CD4-positive, alpha-beta T cell (primary cell): ENCODE measurements at places on chromosomes 2 and 18. TPM values are rescaled to one million over a fixed set of nuclear protein-coding genes. Genes with fewer than 3 reads are reported as not detected.

Gene CXCR4
- 1,661 TPM for total RNA-seq

DNA sequence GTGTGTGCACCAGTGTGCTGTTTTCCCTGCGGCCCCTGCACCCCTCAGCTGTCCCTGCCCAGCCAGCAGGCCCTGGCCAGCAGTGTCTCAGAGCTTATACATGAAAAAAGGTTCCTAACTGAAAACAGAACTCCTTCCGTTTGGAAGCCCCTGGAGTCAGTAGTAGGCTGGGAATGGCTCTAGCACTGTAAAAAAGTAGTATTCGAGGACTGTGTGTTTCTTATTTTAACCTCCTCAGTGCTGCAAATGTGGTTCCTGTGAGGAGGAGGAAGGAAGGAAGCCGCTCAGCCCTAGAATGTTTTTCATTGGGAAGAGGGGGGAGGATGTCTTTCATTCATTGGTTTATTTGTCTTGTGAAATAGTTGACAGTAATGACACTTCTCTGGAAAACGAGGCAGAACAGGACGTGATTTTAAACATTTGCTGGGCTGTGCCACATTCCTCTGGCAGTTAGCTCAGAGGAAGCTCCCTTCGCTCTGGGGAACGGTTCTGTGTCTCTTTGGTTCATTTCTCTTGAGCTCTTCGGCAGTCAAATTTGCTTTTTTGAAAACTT is 103.5 kb downstream of the SPTBN1 start:
- no peaks in the 10 kb centered on the region for H3K27me3 ChIP-seq
- H3K4me3 ChIP-seq, result peak overlapping the region; percentile 72
- H3K36me3 ChIP-seq, result peaks cover 4% of the 10 kb centered on the region

DNA sequence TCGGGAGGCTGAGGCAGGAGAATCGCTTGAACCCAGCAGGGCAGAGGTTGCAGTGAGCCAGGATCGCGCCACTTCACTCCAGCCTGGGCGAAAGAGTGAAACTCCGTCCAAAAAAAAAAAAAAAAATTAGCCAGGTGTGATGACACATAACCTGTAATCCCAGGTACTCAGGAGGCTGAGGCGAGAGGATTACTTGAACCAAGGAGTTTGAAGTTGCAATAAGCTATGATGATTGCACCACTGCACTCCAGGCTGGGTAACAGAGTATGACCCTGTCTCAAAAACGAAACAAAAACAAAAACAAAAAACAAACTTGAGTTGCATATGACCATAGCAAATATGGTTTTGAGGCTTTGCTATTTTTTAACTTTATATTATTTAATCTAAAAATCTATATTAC is 25.8 kb downstream of the SANBR start:
- DNase-seq, result no peak
- H3K4me3 ChIP-seq, result no peak overlapping the region
- H3K27me3 ChIP-seq, result no peaks in the 10 kb centered on the region
- no peaks in the 10 kb centered on the region for H3K4me1 ChIP-seq
- H3K27ac ChIP-seq, result no peak overlapping the region

Gene SPATA3
- not detected for total RNA-seq

Gene MZT2A
- 55.3 TPM for total RNA-seq

- no peak for DNase-seq
- no peak overlapping the region for H3K27ac ChIP-seq
- H3K4me1 ChIP-seq, result no peaks in the 10 kb centered on the region
- no peaks in the 10 kb centered on the region for H3K36me3 ChIP-seq
- no peak overlapping the region for H3K4me3 ChIP-seq
Measured at GRCh38 chr18:25392192-25392591, 40.2 kb upstream of the ZNF521 start.

- no peaks in the 10 kb centered on the region for H3K4me1 ChIP-seq
- no peak overlapping the region for H3K4me3 ChIP-seq
- H3K36me3 ChIP-seq, result no peaks in the 10 kb centered on the region
- H3K27ac ChIP-seq, result no peak overlapping the region
- DNase-seq, result no peak
Measured at GRCh38 chr2:191645434-191646162, 32.3 kb upstream of the NABP1 start.

GRCh38 chr2:163453920-163454319 is 281.9 kb downstream of the FIGN start:
- H3K4me1 ChIP-seq, result no peaks in the 10 kb centered on the region
- no peak overlapping the region for H3K4me3 ChIP-seq
- DNase-seq, result no peak
- no peak overlapping the region for H3K27ac ChIP-seq
- H3K36me3 ChIP-seq, result no peaks in the 10 kb centered on the region
